ENCODE measurements at places on chromosomes 1 and 21. TPM values are rescaled to one million over a fixed set of nuclear protein-coding genes. Genes with fewer than 3 reads are reported as not detected.
A peak's percentile ranks its signal among the peaks of the same experiment; 100 is the strongest.

The LSS gene
- 44.6 TPM for total RNA-seq

The ACTA1 gene
- total RNA-seq = 0.67 TPM

The CDC42BPA gene
- total RNA-seq = 32.4 TPM

The CFAP74 gene
- total RNA-seq = not detected

The CLDN8 gene
- not detected for total RNA-seq

The HFM1 gene
- total RNA-seq = 6.0 TPM

The CFHR3 gene
- 3.0 TPM for total RNA-seq

The MAD2L2 gene
- total RNA-seq = 983 TPM

The PTPRU gene
- 24.6 TPM for total RNA-seq

- DNase-seq = no peak
Measured at GRCh38 chr1:221886743-221887414, 145.0 kb upstream of the DUSP10 start.

GRCh38 chr1:234515411-234515810 is 36.4 kb upstream of the TARBP1 start:
- peak; percentile 55 for DNase-seq

- no peak for DNase-seq
Measured at GRCh38 chr1:220093361-220094015, 444 bp upstream of the IARS2 start.

DNA sequence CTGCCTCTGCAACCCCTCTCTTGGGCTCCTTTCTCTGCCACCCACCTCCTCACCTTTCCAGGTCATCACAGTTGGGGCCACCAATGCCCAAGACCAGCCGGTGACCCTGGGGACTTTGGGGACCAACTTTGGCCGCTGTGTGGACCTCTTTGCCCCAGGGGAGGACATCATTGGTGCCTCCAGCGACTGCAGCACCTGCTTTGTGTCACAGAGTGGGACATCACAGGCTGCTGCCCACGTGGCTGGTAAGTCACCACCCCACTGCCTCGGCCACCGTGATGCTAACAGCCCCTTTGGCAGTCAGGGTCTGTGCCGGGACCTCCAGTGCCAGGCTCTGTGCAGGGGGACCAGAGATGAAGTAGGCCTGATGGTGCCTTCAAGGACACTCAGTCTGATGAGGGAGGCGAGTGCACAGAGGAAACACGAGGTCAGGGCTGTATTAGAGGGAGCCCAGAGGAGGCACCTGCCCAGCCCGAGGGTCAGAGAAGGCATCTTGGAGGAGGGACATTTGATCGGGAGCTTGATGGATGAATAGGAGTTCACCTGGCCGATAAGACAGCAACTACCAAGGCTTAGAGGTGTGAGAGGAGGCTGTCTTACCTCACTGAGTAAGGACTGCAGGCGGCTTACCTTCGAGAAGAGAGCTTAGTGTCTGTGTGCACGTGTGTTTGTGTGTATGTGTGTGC is 18.1 kb downstream of the PCSK9 start:
- no peak for DNase-seq

DNA sequence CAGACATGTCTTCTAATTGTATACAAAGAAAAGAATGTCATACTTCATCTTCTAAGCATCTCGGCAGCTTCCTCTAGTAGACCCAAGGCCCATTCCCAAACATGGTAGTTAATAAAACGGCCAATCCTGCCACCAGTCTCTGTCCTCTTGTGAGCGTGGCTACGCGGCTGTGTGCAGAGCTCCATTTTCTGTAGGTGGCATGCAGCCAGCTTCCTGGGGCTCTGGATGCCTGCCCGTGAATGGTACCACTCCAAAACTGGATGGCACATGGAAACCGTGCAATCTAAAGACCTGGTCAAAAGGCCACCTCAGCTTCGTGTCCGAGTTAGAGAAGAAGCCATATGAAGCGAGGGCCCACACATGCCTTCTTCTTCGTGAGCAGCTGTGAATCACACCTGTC is 110.7 kb downstream of the SIPA1L2 start:
- DNase-seq = no peak

DNA sequence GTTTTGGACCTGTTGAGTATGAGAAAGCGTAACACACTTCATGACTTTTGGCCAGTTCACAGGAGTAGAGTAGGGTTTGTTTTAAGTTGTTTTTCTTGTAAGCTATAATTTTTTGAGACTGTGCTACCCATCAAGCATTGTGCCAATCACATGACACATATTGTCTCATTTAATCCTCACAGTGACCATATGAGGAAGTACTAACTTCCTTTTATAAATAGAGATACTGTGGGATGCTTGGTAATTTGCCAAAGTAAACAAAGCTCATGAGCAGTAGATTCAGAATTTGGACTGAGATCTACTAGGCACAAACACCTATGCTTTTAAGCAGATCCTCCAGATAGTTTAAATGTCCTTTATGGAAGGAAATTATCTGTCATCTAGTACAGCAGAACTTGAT is 178.3 kb downstream of the CACNA1E start:
- DNase-seq = no peak

GRCh38 chr1:111990026-111990877 is 784 bp upstream of the KCND3 start:
- DNase-seq = peak; percentile 83

GRCh38 chr1:70112838-70113237 is 92.5 kb downstream of the LRRC40 start:
- peak; percentile 20 for DNase-seq

DNA sequence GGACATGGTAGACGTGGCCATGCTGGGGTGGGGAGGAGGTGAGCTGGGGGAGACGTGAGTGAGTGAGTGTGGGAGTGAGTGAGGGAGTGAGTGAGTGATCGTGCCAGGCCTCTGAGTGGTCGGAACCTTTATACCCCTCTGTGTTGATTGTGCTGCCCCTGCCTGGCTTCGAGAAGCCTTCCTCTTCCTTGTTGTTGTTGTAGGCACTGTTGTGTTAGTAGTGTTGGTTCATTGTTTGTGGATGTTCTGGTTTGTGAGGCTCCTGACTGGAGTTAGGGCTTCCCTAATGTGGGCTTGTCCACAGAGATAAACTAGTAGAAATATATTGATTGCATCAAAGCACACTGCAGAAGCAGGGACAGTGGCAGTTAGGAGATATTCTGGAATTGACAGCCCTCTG is at the start of gene KRTAP10-3:
Gene KRTAP10-3 (minus strand): TSS at position 101 of the 400 bp plus-strand sequence. CDS start 80 bp downstream, at position 21.
- peak; percentile 20 for DNase-seq

DNA sequence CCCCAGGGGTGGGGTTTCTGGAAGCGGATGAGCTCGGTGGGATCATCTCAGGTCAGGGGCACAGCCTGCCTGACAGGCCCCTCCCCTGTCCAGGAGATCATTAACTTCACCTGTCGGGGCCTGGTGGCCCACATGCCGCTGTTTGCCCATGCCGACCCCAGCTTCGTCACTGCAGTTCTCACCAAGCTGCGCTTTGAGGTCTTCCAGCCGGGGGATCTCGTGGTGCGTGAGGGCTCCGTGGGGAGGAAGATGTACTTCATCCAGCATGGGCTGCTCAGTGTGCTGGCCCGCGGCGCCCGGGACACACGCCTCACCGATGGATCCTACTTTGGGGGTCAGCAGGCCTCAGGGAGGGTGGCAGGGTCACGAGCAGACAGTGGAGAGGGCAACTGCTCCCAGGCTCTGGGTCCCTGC is 8.4 kb downstream of the HCN3 start:
- DNase-seq = no peak

GRCh38 chr1:54965624-54966340 is 14.6 kb upstream of the TMEM61 start:
- no peak for DNase-seq

DNA sequence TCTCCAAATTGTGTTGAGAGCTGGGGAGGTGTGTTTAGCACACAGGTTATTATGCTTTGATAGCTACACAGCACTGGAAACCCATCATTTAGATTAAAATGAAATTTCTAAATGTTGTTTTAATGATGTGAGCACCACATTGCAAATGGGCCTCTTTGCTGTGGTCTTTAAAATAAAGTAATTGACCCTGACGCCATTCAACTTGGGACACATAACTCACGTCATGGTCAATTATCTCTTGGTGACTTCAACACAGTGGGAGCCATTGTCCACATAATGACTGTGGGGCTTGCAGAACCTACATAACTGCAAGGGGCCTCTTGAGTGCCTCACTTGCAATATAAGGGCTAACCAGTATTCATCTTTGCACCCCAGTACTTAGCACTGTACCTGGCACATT is 280.4 kb downstream of the HLX start:
- DNase-seq = no peak

GRCh38 chr1:162310337-162310736 is 66.3 kb downstream of the SPATA46 start:
- DNase-seq = no peak

DNA sequence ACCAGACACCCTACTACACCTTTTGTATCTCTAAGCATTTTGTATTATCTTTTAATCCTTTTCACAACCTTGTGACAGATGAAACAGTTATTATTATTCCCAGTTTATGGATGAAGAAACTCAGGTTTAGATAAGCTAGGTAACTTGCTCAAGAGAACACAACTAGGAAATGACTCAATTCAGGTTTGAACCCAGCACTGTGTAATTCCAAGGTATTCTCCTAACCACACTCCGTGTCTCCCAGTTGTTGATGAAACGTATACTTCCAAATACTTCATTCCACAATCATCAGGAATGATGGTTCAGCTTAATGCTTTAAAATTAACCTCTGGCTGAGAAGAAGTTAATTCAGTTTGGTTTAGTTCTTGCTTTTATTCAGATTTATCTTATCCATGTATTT is 51.7 kb upstream of the MRPS6 start:
- no peak for DNase-seq

DNA sequence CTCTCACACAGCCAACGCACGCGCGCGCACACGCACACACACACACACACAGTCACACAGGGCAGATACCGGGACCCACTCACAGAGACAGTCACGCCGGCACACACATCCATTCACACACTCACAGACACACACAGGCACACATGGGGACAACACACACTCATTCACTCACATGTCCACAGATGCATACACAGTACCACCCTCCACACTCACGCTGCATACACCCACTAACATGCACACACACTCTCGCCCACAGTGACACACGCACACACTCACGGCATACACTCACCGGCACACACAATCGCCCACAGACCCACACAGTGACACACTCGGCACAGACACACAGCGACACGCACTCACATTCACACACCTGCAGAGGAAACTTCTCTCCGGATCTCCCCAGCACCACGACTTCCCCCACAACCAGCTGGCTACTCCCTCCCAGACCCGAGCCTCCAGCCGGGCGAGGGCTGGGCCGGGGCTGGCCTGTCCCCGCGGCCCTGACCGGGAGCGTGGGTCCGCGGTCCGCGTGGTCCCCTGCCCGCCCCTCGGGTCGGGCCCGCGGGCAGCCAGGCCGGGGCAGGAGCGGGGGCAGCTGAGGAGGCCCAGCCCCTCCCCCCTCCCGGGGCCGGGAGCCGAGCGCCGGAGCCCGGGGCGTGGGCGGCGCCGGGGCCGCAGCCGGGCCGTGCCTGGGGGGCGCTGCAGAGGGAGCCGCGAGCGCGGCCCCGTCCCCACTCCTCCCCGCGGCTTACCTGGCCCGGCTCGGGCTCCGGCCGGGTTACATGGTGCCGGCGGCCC is 552 bp downstream of the DLGAP3 start:
- peak; percentile 90 for DNase-seq

DNA sequence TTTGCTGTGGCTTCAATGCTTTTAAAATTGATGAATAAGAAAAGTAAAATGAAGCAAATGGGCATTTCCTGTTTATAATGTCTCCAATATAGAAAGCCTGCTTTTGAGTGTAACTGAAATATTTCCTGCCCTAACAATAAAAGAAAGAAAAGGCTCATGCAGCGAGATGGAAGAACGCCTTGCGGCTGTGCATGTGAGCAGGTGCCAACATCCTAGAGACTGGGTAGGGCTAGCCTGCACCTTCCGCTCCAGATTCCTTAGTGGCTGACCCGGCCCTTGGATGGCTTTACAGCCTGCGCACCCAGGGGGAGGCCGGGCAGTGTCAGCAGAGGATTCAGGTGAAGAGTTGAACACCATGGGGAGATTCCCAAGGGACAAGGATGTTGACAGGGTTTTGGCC is 21.8 kb downstream of the CNIH3 start:
- DNase-seq = no peak

- no peak for DNase-seq
Measured at GRCh38 chr1:207223162-207223561, 98.3 kb upstream of the CD55 start.

GRCh38 chr1:8314346-8315280 is 3.3 kb upstream of the SLC45A1 start:
- peak; percentile 93 for DNase-seq

DNA sequence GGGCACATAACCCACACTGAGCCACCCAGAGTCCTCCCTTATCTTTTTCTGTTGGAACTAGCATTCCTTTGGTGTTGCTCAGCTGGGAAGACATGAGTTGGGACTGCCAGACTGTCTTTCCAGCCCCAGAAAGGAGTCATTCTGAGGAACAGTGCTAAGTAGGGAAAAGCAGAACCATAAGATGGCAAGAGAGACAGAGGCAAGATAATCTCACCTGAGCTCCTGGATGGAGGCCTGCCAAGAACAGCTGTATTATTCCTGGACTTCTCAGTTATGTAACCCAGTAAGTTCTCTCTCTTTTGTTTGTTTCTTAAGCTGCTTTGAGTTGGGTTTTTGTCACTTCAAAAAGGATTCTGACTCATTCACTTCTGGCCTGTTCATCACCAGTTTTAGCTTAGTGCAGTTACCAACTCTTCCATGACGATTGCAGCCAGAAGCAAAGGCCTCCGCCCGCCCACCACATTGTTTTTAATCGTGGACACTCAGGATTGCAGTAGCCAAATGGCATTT is 134.4 kb downstream of the OMA1 start:
- no peak for DNase-seq

DNA sequence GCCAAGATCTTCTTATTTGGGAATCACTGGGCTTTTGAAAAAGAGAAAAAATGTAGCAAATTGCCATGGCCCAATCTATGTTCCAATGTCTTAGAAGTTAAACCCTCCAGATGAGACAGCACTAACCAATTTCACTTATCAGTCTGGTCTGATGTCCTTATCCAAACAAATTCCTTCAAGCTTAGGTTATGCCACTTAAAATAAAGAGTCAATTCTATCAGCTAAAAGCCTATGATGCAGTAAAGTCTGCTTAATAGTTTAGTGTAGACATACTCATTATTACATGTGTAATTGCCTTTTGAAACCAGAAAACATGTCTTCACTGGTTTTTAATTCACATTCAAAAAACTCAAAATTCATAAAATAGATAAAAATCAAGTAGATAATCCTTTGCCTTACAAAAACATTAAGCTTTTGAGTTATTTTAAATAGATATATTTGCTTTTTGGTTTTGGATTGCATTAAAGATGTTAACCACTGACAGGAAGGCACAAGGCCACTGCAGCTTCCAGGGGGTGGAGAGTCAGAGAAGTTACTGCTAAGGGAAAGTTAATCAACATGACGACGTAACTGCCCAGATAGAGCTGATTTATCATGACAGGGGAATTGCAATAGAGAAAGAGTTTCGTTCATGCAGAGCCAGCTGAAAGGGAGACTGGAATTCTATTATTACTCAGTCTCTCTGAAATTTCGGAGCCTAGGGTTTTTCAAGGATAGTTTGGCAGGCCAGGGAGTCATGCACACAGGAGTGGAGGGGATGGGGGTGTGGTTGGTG is 106.1 kb downstream of the MAP3K21 start:
- no peak for DNase-seq

All from H7 (cell line).